ENCODE measurements at places on chromosomes 5 and 9.

DNA sequence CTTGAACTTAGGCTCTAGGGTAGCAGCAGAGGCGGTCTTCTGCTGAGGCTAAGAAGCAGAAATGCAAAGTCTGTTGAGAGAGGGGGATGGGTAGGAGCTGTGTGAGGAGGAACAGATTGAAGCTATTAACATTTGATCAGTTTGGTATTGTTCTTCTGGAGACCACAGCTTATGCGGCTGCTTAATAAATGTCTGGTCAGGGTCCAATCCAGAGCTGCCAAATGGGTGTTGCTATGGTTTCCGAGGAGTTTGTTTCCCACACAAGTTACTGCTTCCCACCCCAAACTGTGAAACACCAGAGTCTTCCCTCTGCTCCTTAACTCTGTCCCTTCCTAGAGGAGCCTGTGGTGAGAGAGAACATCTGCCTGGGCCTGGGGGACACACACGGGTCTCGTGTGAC lies 142.2 kb upstream of the KLF4 start:
- DNase-seq: no peak

GRCh38 chr5:58886315-58887207 lies 303.7 kb downstream of the RAB3C start:
- peak; percentile 21 for DNase-seq

DNA sequence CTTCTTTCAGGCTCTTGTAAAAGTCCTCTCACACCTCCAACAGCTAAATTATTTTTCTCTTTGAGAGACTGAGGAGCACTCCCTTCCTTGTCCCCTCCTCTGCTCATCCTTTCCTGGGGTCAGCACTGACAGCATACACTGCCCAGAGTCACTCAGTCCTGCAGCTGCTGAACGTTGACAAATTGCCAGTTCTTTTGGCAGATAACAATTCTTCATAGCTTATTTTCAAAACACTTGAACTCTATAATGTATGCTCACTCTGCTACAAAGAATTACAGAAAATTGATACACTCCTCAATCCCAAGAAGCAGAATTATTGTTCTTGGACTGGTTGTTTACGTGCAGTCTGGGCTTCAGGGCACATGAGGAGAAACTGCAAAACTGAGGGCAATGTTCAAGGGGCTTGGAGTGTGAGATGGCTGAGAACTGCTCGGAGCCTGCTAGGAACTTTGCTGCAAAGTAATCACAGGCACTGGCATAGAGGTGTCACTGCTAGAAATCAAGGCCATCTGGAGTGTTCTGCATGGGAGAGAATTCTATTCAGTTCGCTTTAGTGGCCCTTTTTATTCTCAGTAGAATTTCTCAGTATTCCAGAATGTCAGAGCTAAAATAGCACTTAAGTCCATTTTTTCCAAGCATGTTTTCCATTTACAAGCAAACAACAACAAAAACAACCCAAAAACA lies 96.4 kb upstream of the SPOCK1 start:
- DNase-seq: no peak

- DNase-seq: peak; percentile 69
Measured at GRCh38 chr9:136245219-136246150, at the start of gene QSOX2. QSOX2 (minus strand) TSS chr9:136245812; CDS start chr9:136245803, 9 bp downstream.

DNA sequence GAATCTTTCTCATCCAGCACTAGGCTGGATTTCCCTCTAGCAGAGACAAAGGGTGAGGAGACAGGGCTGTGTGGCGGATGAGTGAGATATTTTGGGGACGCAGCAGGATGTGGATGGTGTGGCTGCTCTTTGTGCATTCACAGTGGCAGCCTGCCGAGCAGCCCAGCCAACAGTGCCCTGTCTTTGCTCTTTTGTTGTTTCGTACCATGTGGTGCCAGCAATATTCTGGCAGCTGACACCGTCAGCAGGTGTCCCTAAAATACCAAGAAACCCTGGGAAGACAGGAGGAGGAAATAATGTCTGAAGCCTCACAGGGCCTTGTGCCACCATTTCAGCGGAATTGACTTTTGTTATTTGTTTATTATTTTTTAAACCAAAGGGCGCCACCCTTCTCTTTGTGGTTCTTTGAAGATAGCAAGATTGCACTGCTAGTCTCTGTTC lies 141.4 kb downstream of the CCDC192 start:
- no peak for DNase-seq

Data from stimulated activated CD8-positive, alpha-beta memory T cell treated with anti-CD3 and anti-CD28 coated beads, Interleukin-15, amount 100 ng/mL, for 4 hours (primary cell).